ENCODE measurements at places on chromosomes 12 and 14.

DNA sequence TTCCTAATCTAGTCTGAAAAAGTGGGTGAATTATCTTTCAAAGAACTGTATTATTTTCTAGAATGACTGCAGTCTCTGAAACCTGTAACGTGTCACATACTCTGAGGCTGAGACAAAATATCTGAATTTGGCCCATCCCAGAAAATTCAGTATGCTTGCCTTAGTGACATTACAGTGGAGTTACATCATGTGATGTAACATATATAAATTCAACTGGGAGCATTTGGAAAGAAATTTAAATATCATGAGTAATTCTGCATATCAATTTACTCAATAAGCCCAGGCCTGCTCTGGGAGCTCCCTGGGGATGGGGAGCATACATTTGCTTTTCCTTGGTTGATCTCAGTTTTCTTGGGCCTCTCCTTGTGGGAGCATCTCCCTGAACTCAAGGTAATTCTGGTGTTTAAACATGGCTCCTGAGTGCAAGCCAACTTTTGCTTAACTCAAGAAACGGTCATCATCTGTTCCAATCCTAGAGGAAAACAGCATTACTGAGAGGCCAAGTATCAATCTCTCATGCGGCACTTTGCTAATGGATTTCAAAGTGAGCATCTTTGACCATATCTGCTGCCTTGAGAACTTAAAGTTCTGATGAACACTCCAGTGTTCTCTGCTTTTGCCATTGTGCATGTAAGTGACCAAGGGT lies 54.4 kb downstream of the AKAP6 start:
- no peak for DNase-seq

DNA sequence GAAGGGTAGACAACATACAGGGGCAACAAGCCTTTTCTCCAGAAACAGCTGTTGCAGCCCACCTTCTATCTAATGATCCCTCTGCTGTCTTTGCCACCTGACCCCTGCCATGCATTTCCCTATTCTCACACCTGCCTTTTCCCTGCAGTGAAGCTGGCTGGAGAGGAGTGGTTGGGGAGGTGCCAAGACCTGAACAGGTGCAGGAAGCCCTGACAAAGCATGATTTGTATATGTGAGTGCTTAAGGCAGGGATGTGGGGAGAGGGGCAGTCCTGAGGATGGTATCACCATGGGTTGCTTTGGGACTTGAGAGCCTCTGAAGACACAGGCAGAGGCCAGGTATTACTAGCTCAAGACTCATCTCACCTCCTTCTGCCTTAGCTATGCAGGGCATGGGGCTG lies 2.9 kb upstream of the PFDN5 start:
- no peak for DNase-seq

GRCh38 chr14:69350892-69351291 lies 47.2 kb downstream of the ERH start:
- no peak for DNase-seq

GRCh38 chr12:10737249-10737648 lies 14.1 kb upstream of the YBX3 start:
- no peak for DNase-seq

- DNase-seq, result peak; percentile 42
Measured at GRCh38 chr12:52260361-52261207, 13.9 kb upstream of the KRT86 start.

DNA sequence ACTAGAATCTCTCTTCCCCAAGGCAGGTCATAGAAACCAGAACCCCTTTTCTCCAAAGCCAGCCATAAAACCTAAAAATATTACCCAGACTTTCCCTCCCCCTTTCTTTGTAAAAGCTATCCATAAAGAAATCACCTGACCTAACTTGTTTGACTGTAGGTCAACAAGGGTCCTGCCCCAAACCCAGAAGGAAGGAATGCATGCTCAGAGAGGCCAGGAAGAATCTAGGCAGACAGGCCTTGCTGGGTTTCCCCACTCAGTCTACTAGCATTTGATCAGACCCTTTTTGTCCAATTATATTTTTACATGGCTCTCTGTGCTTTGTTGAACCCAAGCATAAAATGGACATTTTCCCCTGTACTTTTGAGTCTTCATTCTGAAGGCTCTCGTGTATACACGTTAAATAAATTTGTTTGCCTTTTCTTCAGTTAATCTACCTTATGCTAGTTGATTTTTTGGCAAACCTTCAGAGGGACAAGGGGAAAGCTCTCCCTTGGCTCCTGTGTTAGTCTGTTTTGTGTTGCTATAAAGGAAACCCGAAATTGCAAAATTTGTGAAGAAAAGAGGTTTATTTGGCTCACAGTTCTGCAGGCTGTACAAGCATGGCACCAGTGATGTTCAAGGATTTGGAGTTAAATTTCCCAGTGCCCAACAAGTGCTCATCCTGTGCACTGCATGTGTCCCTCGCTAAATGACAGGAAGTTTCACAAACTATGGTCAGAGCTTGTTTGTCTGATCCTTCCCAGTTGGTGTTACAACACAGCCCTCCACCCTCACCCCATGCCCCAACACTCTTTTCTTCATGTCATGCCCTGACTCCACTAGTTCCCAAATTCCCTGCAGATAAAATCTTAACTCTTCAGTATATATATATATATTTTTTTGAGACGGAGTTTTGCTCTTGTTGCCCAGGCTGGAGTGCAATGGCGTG lies 14.2 kb upstream of the RASSF3 start:
- no peak for DNase-seq

DNA sequence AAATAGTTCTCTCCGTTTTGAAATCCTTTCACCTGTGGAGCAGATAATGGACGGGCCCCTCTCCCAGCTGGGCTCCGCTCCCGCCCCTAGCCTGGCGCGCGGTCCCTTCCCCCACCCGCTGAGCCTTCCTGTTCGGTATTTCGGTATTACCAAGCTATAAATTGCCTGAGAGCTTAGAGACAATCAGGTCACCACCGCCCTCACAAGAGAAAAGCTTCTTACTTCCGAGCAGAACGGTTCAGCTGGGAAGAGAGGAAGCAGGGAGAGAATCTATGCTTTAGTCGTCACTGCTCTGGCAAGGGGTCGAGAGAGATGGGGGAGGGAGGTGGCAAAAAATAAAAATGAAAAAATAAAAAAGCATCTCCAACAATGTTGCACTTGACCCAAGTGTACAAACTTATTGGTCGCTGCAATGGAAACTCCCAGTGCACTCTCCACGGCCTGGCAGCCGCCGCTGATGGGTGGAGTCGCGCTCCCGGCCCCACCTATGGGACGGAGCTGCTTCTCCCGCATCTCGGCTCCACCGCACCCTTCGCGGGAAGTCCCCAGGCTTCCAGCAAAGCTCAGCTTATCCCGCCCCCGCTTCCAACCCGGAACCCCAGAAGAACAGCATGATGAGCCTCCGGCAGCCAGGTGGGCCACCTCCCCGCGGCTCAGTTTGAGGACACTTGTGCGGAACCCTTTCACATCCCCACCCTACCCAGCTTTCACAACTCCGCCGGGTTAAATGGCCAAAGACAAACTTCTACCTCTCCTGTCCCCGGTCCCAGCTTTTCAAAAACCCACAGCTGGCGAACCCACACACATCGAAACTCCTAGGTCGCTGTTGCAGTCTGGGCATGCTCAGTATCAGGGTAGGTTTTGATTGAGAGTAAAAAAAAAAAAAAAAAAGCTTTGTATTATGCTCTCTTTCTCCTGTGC lies 832 bp upstream of the SYT1 start:
- DNase-seq, result no peak

DNA sequence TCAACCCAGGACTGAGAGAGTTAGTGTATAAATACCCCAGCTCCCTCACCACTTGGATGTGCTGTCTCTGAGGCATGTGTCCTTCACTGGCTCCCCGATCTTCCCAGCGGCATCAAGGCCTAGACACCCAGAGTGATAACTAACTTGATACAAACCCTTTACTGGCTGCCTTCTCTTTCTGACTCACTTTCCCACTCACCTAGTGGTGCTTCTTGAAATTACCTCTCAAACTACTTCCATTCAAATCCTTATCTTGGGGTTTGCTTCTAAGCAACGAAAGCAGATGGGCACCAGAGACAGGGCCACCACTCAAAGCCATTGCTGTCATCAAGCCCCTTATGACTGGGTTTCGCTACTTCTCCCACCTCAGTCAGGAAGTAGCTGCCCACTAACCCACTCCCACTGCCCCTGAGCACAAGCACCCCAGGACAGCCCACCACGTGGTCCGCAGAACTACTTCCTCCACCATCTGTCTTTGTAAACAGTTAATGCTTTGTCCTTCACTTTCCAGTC lies 17.2 kb downstream of the ZFP36L1 start:
- no peak for DNase-seq

DNA sequence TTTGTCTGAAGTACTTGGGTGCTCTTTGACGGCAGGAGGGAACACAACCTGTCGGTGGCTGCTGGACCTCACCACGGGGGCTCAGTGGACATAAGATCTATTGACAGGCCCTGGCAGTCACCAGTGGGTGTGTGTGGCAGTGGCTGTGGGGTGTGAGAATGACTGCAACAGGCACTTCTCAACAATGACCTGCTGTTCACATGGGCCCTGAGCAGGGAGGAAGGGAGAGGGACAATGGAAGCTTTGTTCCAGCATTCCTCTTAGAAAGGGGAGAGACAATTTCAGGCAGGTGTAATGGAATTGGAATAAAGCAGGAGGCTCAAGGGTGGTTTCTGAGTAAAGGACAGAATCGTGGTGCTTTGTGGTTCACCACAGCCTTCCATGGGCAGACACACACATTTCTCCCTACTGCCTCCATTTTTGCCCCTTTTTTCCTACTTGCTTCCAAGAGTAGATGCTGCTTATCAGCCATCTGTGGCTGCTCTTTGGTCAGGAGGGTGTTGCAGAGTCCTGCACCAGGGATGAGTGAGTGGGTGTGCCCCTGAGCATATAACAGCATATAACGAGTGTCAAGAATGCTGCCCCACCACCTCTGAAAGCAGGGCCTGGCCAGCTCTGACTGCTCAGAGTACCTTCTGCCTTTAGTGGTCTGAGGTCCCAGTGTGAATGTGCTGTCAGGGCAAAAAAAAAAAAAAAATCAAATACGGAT lies 267.7 kb downstream of the RASSF9 start:
- no peak for DNase-seq

DNA sequence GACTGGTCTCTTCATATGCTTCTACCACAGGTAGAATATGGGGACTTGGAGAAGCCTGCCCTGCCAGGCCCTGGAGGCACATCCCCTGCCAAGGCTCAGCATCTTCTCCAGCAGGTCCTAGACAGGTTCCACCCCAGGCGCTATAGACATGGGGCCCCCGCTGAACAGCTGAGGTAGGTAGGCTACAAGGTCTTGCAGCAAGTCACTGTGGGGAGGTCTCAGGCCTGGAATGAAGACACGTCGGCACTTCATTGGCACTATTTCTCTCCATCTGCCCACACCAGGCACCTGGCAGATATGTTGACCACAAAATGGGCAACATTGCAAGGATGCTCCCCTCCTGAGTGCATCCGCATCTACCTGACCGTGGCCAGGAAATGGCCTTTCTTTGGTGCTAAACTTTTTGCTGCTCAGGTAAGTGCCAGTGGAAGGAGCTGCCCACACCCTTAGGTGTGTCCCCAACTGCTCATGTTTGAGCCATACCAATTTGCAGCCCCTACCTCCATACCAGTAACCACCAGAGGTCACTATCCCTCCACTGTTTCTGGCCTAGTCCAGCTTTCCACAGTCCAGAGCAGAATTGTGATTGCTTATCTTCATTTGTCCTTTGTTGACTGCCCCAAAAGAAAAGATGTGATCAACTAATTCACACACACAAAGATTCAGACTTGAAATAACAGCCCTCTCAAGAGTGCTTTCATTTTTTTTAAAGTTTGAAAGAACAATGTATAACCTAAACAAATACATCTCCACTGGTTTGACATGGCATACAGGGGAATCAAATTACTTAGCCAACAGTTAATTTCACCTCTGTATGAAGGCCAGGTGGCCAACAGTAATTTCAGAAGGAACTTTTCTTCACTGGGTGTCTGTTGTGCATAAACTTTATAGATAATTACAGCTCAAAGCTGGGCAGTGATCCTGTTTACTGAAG lies 16.1 kb downstream of the PIGH start:
- DNase-seq, result peak; percentile 42

- DNase-seq, result no peak
Measured at GRCh38 chr14:55605793-55606192, 25.8 kb downstream of the KTN1 start.

DNA sequence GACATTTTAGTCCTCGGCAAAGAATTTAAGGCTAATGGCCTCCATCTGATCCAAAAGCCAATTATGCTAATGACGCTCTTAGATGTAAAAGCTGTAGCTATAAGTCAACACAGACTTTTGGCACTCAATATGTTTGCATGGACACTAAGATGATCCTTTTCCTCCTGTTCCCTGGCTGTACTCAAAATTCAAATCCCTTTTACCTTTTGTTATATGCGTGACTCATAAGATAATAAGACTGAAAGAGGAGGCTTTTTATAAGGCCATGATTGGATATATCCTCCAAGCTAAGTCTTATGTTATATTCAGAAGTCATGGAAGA lies 89.8 kb downstream of the PDZRN4 start:
- no peak for DNase-seq

GRCh38 chr12:76866726-76867125 lies 12.1 kb downstream of the CSRP2 start:
- DNase-seq, result no peak

GRCh38 chr12:126926023-126926594 lies 1340.9 kb upstream of the TMEM132C start:
- DNase-seq, result no peak

DNA sequence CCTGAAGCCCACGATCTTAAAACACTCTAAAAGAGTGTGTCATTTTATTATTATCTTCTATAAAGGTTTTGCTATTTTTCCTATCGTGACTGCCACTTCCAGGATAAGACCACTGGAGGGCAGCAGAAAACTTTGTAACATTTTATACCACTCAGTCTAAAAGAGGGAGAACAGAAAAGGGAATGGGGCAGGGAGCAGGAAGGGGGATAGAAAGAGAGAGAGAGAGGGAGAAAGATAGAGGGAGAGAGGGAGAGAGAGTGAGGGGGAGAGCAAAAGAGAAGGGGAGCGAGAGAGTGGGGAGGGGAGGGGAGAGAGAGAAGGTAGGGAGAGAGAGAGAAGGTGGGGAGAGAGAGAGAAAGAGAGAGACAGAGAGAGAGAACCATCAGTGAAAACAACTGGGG lies 2.0 kb upstream of the ART4 start:
- DNase-seq, result peak; percentile 61

DNA sequence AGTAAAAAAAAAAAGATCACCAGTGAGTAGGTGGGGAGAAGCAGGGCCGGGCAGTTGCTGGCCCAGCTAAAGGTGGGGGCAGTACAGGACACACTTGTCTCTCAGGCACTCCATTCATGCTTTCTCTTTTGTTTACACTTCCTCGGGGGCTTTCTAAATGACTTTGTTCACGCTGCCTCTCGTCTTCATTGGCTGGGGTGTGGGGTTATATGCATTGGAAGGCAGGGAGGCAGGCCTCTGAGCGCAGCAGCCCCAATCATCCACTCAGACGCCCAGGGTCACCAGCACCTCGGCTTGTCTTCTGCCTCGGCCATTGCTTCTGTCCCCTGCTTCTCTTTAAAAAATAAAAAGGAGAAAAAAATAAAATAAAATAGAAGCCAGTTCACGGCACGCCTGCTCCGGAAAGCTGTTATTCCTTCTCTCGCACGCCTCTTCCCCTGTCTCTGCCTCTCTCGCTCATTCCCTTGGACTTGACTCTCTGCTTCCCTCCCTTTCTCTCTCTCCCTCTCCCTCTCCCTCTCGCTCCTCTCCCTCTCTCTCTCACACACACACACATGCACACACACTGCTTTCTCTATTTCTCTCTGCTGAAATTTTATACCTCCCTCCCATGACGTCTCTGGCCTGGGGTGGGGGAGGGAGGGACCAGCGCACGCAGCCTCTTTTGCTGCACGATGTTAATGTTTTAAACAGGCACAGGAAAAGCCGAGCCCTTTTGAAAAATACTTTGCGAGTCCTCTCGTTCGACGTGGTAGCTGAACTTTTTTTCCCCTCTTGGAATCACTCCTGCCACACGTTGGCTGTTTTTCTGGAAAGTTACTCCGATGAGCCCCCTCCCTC lies at the start of gene TGFB3:
TGFB3 (minus strand) TSS at position 570 of the 840 bp plus-strand sequence. CDS start 1,102 bp downstream, outside the sequence.
- peak; percentile 65 for DNase-seq

- DNase-seq, result no peak
Measured at GRCh38 chr14:68606176-68606575, 186.7 kb downstream of the ZFP36L1 start.
